ENCODE measurements at places on chromosomes 6 and 20.

GRCh38 chr6:167402195-167402686 is 77.4 kb downstream of the TTLL2 start:
- DNase-seq: no peak

GRCh38 chr20:40687384-40688128 is 1.5 kb downstream of the MAFB start:
- no peak for DNase-seq

GRCh38 chr20:36624068-36624943 is 18.7 kb downstream of the RAB5IF start:
- no peak for DNase-seq

- no peak for DNase-seq
Observed at GRCh38 chr6:98047164-98047563, 764.1 kb upstream of the MMS22L start.

DNA sequence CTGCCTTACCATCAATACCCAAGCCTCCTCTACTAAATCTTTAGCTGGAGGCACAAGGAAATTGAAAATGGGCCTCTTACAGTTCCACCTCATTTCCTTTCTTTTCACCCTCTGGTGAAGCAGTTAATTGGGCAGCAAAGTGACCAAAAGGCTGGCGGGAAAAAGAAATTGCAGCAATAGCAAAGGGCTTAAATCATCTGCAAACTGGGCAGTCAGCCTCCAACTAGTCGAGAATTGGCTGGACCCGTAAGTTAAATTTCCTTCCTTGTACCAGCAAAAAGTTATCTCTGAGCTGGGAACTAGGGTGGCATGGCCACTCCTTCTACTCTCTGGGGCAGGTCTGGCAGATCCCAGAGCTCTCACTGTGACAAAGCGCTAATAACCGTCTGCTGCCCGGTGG is 33.5 kb downstream of the GHRH start:
- no peak for DNase-seq

- DNase-seq: no peak
Observed at GRCh38 chr6:138007014-138007472, 100.2 kb downstream of the PERP start.

DNA sequence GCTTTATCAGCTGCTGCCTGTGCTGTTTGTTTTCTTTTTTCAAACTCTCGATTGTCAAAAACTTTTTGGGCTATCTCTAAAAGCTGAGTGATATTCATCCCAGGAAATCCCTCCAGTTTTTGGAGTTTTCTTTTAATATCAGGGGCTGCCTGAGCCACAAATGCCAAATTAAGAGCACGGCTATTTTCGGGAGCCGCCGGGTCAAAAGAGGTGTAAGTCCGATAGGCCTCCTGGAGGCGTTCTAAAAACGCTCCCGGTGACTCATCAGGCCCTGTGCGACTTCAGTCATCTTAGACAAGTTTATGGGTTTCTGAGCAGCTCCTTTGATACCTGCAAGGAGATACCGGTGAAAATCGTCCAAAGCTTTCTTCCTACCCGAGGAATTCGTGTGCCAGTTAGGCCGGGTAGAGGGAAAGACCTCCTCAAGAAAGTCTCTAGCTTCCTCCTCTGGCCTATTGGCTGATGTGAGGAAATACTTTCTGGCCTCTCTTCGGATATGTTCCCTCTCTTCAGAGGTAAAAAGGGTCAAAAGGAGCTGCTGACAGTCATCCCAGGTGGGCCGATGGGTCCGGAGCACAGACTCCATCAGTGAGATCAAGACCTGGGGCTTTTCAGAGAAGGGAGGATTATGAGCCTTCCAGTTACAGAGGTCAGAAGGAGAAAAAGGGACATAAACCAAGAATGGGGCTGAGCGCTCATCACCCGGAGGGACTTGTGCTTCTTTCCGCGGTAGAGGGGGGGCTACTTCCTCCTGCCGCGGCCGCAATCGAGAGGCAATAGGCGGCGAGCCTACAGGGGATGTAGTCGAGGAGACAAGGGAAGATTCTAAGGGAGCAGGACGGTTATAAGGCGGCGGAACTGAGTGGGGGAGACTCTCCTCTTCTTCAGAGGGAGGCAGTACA is 151.1 kb downstream of the TRIM27 start:
- DNase-seq: no peak

DNA sequence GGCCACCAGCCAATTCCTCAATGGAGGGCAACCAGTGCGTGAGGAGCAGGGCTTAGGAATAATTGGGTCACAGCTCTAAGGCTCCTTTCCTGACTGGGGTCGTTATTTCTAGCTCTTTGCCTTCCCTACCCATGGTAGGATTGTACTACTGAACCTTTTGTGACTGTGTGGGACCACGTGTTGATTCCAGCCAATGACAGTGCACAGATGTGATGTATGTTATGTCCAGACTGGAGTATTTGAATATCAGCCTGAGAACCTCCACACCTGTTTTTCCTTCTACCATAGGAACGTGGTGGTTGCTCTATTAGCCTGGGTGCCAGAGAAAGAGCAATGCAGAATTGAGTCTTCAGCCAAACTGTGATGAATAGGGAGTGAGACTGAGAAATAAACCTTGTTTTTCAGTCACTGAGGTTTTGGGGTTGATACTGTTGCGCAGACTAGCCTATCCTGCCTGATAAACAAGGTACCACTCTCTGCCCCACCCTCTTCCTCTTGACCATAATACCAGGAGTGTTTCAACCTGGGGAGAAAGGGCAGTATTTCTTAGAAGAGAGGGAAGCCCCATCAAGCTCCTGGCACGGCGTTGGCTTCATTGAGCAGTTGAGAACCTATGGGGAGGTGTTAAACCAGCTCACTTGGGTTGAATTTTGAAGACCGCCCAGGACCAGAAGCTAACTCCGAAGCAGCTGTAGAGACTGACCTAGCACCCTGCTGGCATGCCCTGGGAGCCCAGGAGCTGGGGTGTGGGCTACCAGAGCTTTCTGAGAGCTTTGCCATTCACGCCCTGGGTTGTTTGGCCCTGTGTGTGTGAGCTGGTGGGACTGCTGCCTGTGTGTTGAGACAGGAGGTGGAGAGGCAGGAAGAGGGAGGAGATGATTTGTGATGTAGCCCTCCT is 105.5 kb upstream of the BACH2 start:
- DNase-seq: no peak

DNA sequence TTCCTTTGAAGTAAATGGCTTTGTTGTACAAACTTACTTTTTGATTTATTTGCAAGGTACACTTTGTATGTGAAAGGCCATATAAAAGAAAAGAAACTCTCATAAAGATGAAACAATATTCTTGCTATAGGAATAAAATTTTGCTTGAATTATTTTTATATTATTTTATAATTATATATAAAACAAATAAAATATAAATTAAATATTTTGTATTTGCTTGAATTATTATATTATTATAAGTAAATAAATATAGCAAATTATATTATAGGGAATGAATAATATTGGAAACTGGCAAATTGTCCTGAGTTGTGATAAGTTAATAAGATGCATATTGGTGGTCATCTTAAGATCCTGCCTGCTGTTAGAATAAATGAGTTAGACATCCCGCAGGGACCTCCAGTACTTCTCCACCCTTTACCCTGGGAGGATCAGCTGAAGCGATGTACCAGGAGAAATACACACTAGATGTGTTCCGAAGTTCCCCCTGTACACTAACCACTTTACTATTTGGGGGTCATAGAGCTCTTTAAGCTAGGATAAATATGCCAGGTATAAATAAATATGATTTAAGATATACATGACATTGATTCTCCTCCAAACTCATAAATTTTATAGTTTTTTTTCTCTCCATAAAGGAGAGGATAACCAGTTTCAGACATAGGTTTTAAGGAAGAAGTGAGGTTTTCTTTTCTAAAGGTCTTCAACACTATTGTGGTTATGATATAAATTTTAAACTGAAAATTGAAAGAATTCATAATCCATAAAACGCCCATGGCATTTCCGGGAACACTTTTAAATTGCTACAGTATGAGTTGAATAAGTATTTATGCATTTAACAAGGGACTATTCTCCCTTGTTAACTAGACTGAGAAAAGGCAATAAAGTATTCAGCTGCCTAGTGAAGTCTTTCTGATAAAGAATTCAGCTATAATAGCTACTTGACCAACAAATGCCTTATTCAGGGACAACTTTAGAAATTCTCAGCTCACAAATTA is 486.3 kb upstream of the MARCKS start:
- DNase-seq: no peak

DNA sequence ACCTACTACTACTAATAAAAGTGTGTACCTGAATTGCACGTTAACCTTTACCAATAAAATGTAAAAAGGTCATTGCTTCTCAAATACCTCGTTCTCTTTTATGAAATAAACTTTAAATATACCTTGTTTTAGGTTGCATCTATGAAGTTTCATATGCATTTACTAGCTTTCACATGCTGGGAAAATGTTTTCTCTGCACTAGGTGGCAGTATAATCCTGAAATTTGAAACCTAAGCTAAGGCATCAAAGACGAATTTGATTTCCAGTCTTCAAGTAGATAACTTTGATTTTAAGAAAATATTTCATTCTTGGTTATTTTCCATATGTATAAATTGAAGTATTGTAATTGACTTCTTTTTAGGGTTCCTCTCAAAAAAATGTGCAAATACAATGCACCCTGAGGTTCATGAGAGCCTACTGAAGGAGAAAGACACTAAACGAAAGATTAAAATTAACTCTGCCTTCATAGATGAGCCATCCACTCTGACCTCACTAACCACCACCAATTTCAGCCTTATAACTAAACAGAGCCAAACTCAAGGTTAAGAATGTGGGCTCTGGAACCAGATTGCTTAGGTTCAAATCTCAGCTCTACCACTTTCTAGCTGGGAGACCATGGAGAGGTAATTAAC is 7.3 kb upstream of the COL9A1 start:
- no peak for DNase-seq

- no peak for DNase-seq
Observed at GRCh38 chr20:36929290-36929689, 22.2 kb downstream of the SAMHD1 start.

DNA sequence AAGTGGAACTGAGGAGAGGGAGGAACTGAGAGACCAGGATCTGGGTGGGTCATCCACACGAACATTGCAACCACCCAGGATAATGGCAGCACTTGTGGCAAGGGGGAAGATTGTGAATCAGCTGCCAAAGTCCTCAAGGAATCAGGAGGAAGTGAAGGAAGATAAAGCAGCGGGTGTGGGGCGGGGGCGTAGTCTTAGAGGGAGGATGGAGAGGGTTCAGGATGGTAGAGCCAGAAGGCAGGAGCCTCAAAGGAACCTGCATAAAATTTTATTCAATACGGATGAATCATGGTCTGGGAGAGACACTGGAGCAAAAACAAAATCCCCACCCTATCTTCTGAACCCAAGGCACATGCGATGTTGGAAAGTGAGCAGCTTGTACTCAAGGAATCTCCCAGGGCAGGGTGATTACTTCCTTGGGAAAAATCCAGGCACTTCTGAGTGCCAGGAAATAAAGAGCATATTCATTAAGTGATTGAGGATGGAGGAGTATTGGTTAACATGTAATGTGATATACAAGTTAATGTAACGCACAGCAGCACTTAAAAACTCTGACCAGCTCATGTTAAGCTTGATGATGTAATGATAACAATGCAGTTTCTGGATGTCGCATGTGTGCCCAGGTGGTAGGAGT is 82.0 kb upstream of the B3GAT2 start:
- no peak for DNase-seq
